Ammon's horn (tissue), 1 donor: ENCODE measurements at places on chromosomes 11 and 22.
A peak's percentile ranks its signal among the peaks of the same experiment; 100 is the strongest.

DNA sequence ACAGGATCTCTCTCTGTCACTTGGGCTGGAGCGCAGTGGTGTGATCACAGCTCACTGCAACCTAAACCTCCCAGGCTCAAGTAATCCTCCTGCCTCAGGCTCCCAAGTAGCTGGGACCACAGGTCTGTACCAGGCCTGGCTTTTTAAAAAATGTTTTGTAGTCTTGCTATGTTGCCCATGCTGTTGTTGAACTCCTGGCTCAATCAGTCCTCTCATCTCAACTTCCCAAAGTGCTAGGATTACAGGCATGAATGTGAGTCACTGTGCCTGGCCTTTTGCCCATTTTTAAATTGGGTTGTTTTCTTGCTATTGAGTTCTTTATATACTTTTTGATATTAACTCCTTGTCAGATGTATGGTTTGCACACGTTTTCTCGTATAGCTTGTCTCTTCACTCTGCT lies 33.0 kb upstream of the PITPNB start:
- DNase-seq: no peak

- no peak for DNase-seq
These were observed at the start of gene C22orf42 for GRCh38 chr22:32158712-32159533. TSS of gene C22orf42 (minus strand) at chr22:32159303. CDS start at chr22:32159215, 88 bp downstream.

DNA sequence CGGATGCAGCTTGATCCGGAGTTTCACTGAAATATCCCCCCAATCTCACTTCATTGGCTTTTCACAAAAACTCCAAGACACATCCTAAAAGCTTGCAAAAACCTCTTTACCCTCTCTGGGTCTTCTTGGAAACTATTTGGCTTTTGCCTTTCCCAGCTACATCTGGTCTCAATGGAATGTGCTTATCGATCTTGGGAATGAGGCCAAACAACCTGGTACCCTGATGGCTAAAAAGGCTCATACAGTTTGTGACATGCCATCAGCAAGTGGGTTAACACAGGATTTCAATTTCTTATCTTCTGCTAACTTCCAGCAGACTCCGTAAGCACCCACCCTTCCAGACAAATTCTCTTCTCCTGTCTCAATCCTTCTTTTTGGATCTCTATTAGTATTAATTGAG lies 45.9 kb upstream of the TEAD1 start:
- no peak for DNase-seq

DNA sequence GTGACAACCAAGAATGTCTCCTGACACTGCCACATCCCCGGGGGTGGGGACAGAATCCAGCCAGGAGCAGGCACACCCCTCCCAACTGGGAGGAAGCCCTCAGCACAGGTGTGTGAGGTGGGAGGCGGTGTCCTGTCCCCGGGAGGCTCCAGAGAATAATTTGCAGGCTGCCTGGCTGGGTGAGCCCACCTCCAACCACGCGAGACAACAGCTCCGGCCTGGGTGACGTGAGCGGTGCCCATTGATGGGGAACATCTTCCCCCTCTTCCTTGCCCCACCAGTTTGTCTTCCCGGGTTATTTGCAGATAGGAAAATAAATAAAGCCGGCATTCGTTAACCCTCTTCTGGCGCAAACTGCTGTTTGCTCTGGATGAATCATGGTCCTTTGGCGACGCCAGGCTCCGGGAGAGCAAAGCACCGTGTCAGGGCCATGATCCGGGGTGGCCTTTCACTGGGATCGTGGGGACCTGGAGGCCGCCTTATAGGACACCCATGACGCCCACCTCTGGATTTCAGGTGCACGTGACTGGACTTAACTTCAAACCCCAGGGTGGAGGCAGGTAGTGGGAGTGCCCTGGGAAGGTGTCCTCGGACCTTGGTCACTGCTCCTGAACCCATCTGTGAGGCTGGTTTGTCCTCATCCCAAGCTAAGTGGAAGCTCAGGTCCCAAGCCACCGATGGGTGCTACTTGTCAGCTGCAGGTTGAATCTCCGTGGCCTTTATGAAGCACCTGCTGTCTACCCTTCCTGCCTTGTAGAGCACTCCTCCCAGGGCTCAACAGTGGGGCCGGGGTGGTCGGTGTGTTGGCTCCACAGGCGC lies 13.9 kb downstream of the CCND1 start:
- no peak for DNase-seq

DNA sequence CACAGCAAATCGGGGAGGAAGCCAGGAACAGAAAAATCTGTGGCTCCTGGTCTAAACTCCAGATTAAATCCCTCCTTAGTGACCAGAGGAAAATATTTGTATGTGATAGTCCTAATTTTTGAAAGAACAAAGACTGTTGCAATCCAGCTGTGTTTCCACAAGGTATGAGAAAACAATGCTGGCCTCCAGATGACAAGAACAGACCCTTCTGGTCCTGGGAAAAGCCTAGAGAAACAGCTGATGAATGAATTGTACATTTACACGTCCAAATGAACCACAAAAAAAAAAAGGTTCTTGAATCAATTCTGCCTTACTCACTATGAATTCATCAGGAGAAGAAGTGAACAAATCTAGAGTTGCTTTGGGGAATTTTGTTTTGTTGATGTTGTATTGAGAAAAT lies 63.7 kb downstream of the ETS1 start:
- no peak for DNase-seq

GRCh38 chr11:72309074-72309598 lies 65.2 kb upstream of the PHOX2A start:
- no peak for DNase-seq

DNA sequence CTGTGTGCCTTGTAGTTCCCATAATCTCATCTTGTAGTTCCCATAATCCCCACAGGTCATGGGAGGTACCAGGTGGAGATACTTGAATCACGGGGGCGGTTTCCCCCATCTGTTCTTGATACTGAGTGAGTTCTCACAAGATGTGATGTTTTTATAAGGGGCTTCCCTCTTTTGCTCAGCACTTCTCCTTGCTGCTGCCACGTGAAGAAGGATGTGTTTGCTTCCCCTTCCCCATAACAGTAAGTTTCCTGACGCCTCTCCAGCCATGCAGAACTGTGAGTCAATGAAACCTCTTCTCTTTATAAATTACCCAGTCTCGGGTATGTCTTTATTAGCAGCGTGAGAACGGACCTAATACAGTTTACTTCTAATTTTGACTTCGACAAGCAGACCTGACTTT lies 14.0 kb upstream of the SMIM38 start:
- peak; percentile 48 for DNase-seq

DNA sequence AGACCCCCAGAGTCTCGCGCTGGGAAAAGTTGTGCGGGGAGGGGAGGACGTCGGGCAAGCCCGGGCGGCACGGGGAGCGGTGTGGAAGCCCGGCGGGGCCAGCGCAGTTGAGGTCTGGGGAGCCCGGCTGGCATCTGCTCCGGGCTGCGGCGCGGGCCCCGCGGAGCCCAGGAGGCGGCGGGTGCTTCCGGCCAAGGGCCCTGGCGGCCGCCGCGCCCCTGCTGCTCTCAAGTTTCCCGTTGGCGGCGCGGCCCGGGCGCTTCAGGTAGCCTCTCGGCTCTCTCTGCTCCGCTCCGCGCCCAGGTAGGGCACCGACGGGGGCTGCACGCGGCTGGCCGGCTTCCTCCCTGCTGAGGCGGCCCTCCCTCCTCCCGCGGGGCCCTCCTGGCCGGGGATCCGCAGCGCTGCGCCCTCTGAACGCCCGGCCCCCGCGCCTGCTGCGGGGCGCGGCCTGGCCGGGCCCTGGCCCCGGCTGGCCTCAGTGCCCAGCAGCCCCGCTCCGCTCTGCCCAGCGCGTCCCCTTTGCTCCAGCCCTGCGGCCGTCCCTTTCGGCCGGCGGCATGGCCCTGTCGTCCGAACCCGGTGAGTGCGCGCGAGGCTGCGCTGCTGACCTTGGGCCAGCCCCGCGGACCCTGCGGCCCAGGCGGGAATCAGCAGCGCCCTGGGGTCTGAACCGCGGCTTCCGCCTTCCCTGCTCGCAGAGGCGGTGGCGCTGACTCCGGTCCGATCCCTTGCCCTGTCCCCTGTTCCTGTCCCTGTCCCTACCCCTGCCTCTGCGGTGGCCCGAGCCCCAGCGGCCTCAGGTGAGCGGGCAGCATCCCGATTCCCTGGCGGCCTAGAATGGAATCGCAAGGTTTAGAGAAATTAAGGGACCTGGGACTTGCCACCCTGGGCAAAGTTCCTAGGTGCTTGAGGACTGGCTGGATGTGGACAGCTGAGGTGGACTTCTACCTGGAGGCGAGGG lies 4.3 kb upstream of the AMPD3 start:
- peak; percentile 35 for DNase-seq

- DNase-seq: no peak
These were observed 382.5 kb downstream of the NXPE2 start for GRCh38 chr11:115060840-115061239.

- no peak for DNase-seq
These were observed 3.1 kb upstream of the IL17REL start for GRCh38 chr22:50015451-50016307.

GRCh38 chr11:85627332-85627997 lies at the start of gene DLG2:
TSS of gene DLG2 (minus strand) at chr11:85627344.
- DNase-seq: peak; percentile 67

- peak; percentile 81 for DNase-seq
These were observed 16.1 kb downstream of the TSKU start for GRCh38 chr11:76799066-76799804.

- peak; percentile 82 for DNase-seq
These were observed 31.0 kb downstream of the MCM5 start for GRCh38 chr22:35430897-35431322.

DNA sequence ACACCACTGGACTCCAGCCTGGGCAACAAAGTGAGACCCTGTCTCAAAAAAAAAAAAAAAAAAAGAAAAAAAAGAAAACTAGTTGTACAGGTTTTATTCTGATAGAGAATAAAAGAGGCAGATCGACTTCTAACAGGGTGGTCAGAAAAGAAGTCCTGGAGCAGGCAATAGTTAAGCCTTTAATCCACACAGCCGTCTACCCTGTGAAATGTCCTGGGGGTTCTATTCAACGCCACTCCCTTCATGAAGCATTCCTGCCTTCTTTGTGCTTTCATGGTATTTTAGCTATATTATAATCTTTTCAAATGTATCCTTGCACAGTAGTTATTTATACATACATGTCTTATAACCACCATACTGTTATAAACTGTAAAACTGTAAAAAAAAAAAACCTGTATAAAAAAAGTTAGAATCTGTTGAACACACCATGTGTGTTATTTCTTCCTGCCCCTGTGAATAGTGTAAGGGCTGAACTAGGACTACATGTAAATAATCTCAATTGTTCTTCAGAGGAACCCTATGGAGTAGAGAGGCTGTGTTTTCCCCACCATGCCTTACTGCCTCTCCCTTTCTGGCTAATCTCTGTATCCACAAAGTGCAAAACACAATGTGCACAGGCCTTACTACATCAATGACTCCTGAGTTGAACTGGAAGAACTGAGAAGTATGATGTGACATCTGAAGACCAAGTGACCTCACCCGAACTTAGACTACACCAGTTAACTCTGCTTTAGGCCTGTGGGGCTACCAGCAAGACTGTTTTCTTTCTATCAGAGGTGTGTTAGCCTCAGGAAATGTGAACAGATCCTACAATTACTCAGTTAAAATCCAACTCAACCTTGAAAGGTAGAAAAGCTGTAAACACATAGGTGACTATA lies 25.3 kb downstream of the PRCP start:
- DNase-seq: no peak
